ENCODE measurements at places on chromosomes 13 and 19.
A peak's percentile ranks its signal among the peaks of the same experiment; 100 is the strongest.

DNA sequence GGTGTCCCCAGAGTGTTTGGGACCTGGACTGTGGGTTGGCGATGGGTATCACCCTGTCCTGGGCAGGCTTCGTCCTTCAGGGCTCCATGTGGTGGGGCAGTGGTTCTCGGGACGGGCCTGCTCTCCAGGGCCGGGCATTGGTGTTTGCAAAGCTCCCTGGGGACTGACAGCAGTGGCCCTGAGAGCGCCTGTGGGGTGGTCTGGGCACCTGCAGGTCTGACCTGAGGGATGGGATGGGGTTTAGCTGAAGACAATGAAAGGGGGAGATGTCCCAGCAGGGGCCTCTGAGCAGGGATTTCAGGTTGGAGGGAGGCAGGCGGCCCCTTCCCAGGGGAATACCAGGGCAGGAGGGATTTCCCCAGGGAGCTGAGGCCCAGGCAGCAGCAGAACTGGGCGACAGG lies 68.3 kb upstream of the MCF2L start:
- no peak for DNase-seq

GRCh38 chr13:76127922-76128321 lies 491.8 kb downstream of the LMO7 start:
- DNase-seq = no peak

DNA sequence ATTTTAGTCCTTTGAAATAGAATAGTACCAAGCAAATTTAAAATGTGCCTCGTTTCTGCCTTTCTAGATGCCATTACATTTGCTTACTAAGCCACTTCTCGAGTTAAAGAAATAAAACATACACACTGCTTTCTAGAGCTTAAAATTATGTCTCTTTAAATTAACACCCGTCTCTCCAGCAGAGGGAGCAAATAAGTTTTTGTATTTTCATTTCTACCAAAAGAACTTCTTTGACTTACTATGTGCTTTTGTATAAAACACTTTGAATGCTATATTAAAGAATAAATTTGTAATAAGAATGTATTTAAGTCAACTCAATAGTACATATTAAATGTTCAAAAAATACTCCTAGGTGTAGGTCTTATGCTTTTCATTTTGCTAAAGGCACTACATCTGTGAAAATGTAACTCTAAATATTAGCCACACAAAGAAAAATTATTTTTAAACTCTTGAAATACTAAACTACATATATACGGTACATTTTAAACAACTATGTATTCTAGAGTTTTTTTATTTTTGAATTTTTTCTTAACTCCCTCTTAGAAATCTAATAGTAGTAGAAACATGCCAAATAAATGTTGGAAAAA lies 269.3 kb upstream of the MIR17HG start:
- peak; percentile 12 for DNase-seq

DNA sequence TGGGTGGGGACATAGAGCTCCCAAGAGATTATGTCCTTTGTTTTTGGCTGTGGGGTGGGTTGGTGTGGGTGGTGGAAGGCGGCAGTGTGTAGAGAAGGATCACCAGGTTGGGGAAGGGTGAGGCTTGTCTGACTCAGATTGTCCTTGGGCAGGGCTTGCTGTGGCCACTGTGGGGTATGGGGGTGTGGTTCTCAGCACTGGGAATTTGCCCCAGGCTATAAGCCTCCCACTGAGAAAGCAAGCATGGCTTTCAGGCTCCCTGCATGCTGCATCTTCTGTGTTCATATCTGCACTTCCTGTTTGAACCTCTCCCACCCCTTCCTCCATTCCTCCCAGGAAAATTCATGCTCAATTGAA lies 34.9 kb downstream of the DNAJC15 start:
- no peak for DNase-seq

GRCh38 chr13:21569686-21570085 lies 34.3 kb downstream of the MICU2 start:
- DNase-seq = no peak
